Coronary artery (tissue), 2 donors: ENCODE measurements at places on chromosomes 1 and 21.

DNA sequence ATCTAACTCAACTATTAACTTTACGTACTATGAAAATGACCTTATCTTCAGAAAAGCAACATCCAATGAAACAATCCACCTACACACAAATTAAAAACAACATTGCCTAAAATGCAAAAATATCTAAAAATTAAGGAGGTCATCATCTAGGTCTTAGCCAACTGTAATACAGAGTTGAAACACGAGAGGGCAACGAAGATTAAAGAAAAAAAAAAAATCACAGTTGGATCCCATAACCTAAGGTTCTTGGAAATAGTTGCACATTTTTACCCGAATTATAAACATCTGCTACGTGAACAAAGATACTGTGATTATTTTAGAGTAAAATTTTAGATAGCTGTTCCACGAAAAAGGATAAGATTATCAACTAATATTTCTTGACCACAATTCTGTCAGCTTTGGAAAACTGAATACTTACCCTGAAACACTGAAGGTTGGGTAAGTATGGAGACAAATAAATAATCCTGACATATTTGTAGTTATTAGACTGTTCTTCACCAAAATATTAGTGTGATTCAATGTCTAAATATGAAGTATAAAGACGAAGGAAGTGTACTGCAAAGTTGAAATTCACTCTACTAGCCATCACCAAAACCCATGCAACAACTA is 88.0 kb upstream of the AK4 start:
- DNase-seq, result no peak

- no peak for DNase-seq
Observed at GRCh38 chr1:71296551-71297134, 215.8 kb upstream of the ZRANB2 start.

- no peak for DNase-seq
Observed at GRCh38 chr21:45479691-45480675, 62.3 kb downstream of the SLC19A1 start.

DNA sequence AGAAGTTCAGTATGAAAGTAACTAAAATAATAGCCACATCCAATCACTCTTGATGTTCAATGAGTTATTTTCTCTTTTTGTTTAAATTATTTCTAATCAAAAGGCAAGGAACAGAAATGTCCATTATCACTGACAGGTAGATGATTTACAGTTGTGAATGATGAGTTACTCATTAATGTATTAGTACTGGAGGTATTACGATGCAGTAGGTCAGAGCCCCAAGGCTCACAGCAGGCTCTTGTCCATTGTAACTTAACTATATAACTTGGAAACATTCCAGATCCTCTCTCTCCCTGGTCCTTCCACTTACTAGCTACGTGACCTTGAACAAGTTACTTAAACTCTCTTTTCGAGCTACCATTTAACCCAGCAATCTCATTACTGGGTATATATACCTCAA is 39.5 kb downstream of the CRB1 start:
- no peak for DNase-seq

DNA sequence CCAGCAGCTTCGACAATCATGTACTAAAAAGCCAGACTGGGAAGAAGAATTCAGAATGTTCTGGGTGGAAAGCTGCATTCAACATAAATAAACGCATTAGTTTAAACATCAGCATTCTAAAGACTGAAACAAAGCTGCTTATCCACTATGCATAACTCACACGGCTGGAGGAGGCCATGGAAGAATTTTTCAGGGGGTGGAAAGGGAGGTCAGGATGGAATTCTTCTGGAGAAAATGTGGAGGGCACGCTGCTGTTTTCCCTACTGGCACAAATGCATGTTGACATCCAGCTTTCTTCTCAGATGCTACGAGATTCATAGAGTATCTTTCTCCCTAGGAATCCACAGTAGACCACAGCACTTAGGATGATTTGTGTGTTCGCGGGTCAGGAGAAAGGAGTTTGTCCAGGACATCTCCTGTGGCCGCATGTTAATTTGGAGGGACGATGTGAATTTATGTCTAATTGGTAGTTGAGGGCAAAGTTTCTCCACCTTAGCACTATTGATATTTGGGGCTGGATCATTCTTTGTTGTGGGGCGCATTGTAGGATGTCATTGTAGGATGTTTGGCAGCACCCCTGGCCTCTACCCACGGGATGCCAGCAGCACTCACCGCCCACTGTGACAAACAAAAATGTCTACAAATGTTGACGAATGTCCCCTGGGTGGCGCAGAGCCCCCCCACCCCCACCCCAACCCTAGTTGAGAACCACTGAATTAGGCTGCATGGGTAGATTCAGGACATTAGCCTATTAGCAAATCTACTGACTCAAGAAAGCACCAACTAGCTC is 86.5 kb upstream of the KAZN start:
- peak; percentile 58 for DNase-seq

- DNase-seq, result no peak
Observed at GRCh38 chr1:119275145-119276134, 93.1 kb upstream of the HAO2 start.

DNA sequence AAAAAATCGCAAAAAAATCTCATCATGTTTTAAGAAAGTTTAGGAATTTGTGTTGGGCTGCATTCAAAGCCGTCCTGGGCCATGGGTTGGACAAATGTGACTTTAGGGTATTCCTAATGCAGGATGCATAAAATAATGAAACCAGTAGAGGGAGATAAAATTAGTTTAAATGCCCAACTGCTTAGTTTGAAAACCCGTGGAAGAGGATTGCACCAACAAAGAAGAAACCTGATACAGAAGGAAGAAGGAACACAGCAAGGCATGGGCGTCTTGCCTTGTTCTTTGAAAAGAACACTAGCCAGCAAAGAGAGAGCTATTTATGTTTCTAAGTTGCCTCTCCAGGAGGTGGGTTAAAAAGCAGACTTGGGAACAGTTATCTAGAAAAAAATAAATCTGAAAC is 37.9 kb downstream of the WDR3 start:
- no peak for DNase-seq

- DNase-seq, result no peak
Observed at GRCh38 chr21:33149181-33149580, 79.2 kb downstream of the OLIG1 start.

DNA sequence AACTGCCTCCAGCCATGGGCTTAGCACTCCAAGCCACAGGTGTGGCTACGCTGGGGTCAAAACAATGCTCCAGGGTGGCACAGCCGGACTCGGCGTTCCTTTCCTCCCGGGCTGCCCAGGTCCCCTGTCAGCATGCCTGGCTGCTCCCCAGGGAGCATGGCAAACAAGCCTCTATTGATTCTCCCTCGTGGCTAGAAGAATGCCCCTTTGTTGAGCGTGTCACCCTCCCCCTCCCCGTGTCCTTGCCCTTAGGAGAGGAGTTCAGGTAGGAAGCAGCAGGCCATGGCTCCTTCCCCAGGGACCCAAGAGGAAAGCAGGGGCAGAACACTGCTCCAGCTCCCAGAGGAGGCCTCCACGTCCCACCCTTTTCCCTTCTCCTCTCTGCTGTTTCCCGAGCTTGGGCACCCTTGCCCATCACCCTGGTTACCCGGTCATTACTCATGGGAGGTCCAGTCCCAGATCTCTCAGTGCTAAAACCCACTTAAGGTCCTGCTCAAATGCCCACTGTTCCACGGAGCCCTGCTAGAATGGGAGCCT is 57.4 kb upstream of the CITED4 start:
- DNase-seq, result no peak

- DNase-seq, result no peak
Observed at GRCh38 chr1:198829944-198830343, 191.1 kb downstream of the PTPRC start.

DNA sequence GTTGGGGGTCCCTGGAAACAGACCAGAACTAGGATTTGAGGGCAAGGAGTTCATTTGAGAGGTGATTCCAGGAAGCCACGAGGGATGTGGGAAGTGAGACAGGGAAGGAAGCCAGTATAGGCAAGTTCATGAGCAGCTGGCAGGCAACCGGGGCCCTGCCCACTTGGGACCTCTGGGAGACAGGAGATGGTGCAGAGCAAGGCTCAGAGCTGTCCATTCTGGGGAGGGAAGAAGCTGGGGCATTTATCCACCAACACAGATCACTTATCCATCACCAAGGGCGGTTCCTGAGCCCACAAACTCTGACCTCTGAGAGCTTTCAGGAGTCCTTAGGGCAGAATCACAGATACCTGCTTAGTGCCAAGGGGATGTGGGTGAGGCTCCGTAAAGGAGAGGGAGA is 16.8 kb downstream of the EDN2 start:
- DNase-seq, result no peak

GRCh38 chr1:99544328-99544727 is 101.6 kb upstream of the PALMD start:
- no peak for DNase-seq

DNA sequence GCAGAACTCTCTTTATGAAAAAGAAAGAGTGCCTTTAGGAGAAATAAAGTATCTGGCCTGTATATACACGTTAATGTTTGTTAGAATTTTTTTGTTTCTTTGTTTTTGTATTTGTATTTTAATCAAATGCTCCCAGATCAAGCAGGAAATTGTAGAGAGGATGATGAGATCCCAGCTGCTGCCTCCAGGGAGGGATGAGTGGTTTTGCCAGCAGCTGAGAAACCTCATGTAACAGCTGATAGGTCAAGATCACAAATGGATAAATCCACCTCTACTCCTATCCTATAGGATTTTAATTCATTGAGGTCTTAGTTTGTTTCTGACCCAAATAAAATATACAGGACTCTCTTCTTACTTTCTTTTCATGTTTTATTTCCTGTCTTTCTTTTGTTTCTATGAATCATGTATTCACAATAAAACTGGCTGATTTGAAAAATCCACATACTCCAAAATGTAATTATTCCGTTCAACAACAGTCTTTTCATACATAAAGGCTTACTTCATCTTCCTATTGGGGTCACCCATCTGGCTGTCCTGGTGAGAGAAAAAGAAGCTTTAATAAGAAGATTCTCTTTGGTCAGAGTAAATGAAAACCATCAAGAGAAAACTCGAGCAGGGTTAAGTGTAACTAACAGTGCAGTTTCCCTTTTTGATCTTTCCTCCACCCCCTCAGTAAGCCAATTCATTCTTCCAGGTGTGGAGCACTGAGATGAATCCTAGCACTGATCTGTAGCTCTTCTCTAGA is 129.3 kb upstream of the PLPPR5 start:
- no peak for DNase-seq

GRCh38 chr1:6982860-6983259 is 197.6 kb downstream of the CAMTA1 start:
- no peak for DNase-seq

GRCh38 chr21:42256316-42256715 is 37.4 kb downstream of the ABCG1 start:
- no peak for DNase-seq

GRCh38 chr1:43315963-43316737 is 15.4 kb downstream of the TIE1 start:
- DNase-seq, result no peak

DNA sequence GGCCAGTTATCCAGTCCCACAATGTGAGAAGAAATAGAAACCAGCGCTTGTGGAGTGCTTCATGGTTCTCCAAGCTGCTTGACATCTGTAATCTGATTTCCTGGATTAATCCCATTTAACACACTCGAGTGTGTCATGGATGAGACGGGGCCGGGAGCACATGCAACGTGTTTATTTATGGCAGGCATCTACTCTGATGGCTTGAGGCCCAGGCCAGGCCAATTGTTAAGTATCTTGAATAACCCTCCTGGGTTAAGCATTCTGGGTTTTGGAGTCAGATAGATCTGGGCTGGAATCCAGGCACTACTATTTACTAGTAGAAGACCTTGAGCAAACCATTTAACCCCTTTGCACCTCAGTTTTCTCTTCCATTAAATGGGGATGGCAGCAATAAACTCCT is 37.5 kb upstream of the LAPTM5 start:
- DNase-seq, result no peak

GRCh38 chr1:27428316-27429028 is 36.0 kb downstream of the GPR3 start:
- no peak for DNase-seq

- no peak for DNase-seq
Observed at GRCh38 chr1:183000167-183000962, 22.9 kb upstream of the LAMC1 start.
